ENCODE measurements at places on chromosomes 5 and 9.

GRCh38 chr9:123131258-123131657 is 97.8 kb downstream of the GPR21 start:
- DNase-seq = no peak

GRCh38 chr5:10018201-10019069 is 231.3 kb downstream of the ATPSCKMT start:
- no peak for DNase-seq

- no peak for DNase-seq
Measured at GRCh38 chr5:133713751-133714150, 101.4 kb upstream of the FSTL4 start.

- DNase-seq = no peak
Measured at GRCh38 chr5:56447656-56448055, 214.5 kb upstream of the ANKRD55 start.

DNA sequence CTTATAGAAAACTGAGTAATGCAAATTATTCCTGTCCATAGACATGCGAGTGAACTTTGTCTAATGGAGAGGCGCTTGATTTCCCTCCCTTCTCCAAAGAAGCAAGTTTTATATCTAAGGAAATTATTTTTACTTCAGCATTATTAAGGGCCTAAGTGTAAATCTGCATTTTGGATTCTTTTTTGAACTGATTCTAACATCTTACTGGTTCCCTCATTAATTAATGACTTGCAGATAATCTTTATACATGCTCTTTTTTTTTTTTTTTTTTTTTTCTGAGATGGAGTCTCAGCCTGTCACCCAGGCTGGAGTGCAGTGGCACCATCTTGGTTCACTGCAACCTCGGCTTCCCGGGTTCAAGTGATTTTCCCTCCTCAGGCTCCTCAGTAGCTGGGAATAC is 209.5 kb downstream of the TLE4 start:
- no peak for DNase-seq

DNA sequence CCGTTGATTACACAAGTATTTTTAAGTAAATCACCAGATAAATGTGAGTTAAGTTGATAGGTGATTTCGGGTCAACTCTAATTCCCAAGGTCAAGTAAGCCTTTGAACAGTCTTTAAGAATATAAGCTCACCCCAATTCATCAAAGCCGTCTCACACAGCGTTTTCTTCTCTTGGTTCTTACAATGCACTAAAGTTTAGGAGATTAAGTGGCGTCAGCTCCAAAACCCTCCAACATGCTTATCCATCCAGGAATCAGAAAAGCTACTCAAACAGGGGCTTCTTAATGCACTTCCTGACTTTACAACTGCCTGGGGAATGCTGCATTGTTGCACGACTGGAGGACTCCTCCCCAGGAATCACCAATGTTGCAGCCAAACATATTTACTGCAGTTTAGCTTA is 206.2 kb upstream of the EFNA5 start:
- no peak for DNase-seq

- no peak for DNase-seq
Measured at GRCh38 chr5:116572350-116573278, 2.0 kb downstream of the SEMA6A start.

- DNase-seq = no peak
Measured at GRCh38 chr9:71743217-71743705, 25.1 kb downstream of the CEMIP2 start.

DNA sequence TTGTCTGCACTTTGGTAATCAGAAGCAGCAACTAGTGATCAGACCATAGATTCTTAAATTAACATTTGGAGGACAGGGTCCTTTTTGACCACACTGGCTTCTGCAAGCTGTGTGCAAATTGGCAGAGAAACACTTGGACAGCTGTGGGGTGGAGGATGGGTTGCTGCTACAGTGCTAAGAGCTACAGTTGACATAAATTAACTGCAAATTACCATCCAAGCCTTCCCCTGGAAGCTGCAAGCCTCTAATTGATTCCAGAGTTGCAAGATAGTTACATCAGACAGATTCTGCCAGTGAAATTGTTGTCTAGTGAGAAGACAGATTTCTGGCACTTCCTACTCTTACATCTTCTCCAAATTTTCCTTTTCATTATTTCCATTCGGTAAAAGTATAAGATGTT is 517.7 kb downstream of the DIRAS2 start:
- DNase-seq = no peak

GRCh38 chr5:135445306-135445985 is 1.7 kb downstream of the DCANP1 start:
- DNase-seq = no peak

- DNase-seq = no peak
Measured at GRCh38 chr5:14464096-14464495, 117.5 kb upstream of the OTULINL start.

DNA sequence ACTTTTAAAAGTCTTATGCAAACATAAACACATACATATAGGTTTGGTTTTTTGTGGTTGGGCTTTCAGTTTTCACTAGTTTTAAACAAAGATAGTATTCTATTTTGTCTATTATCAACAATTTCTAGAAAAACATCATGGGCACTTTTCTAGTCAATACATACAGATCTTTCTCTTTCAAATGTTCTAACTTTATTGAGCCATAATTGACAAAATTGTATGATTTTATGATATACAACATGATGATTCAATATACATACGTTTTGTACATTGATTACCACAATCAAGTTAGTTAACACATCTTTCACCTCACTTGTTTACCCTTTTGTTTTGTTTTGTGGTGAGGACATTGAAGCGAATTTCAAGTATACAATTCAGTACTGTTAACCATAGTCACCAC is 265.9 kb downstream of the MCTP1 start:
- no peak for DNase-seq

DNA sequence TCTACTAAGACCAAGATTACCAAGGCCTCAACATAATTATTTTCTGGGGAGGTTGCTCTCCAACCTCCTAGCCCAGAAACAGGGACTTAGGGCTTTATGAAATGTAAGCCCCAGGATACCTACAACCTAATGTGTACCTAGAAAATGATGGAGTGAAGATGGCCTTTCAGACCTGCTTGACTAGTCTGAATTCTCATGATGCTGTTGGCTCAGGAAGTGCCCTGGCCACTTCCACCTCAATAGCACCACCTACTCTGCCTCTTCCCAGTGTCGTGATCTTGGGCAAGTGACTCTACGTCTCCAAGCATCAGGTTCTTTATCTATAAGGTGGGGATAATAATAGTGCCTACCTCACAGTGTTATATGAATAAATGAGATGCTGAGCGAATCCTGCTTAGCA is 57.9 kb upstream of the GARNL3 start:
- DNase-seq = no peak

DNA sequence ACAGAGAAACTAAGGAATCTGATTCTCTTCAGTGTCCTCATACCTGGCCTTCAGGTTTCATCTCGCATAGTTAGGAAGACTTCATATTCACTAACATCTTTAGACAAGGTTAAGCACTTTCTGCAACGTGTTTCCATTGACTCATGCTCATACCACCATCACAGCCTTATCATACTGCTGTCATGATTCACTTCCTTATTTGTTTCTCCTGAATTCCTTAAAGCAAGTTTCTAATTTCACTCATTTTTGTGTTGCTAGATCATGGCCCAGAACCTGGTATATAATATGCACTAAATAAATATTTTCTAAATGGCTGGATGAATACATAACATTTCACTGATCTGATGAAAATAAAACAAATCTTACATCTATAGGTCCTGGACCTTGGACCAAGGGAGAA is 472.9 kb downstream of the PRELID2 start:
- DNase-seq = no peak

GRCh38 chr5:115487756-115488155 is 56.8 kb downstream of the FEM1C start:
- no peak for DNase-seq

DNA sequence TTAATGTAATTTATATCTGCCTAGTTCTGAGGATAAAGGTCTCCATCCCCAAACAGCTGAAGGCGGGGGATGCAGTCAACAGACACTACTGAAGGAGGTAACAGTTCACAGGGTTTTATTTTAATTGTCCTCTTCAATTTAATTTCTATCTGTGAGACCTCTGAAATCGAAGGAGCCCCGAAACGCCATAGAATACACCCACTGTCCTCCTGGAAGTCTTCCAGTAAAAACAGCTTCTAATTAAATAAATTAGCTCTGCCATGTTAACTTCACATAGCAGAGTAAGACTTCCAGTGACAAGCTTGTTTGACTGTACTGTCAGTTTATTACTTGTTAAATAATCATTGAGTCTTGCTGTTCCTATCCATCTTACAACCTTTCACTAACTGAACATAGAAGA is 193.5 kb downstream of the SEC61B start:
- no peak for DNase-seq

GRCh38 chr5:165227515-165227914 is 1722.1 kb downstream of the MAT2B start:
- no peak for DNase-seq

DNA sequence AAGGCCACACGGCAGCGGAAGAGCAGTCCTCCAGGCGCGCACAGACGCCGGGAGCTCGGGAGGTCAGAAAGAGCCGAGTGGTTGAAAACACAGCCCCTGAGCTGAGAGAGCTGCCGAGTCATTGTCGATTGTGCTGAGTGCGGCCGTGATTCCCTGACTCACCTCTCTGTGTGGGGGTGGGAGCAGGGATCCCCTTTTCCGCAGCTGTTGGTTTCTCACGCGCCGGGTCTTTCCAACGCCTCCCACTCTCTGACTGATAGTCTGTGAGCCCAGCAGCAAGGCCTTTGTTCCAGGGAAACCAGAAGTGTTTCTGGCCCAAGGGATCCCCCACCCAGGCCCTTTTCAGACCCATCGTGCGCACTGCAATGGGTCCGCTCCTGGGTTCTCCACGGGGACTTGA is 97.3 kb downstream of the MRPL36 start:
- DNase-seq = no peak

DNA sequence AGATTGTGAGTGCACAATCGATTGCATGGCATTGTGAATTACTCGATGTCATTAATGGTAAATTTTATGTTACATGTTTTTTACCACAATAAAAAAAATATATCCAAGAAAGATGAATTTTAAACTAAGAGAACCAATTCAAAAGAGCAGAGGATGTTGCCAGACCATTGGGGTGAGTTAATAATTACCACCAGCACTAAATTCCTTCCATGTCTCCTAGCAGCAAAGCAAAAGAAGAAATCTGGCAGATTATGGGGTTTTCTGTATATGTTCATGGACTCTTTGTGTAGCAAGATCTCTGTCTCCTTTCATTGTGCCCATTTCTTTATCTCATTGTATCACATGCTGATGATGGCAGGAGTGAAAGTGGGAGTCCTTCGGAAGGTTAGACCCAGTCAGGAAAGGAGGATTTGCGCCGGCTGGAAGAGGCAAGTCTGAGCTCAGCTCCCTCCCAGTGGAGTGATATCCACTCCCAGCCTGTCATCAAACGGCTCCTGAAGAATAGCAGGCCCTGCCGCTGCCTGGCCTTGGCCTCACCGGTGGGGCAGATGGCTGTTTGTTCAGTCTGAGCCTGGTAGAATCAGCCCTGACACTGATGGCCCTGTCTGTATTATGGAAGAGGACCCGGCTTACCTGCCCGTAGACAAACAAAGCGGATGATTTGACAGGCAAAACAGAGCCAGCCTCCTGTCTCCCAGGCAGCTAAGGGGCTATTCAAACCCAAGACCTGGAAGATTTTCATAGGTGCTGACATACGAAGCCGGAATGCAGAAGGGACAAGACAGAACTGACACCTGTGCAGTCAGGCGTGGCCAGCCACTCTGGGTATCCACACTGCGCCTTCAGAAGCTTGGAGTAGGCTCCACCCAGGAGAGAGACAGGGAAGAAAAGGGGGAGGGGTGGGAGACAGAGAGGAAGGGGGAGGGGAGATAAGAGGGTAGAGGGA is 21.9 kb upstream of the FOXE1 start:
- no peak for DNase-seq

- DNase-seq = no peak
Measured at GRCh38 chr5:173029499-173029921, 26.6 kb upstream of the CREBRF start.

DNA sequence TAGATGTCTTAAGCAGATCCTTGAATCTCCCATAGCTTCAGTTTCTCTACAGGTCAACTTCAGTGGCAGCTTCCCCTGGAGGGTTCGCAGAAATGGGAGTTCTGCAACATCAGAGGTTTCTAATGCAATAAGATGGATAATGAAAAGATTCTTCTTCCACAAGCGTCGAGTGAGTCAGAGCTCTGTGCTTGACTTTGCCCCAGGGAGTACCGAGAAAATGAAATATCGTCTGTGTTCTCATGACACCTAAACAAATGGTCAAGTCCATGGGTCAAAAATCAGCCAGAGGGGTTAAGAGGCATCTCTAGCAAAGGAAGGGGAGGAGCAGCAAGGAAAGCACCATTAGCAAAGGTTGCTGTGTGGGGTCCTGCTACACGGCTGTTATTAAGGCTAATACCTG is 3.2 kb upstream of the ADRA1B start:
- no peak for DNase-seq

DNA sequence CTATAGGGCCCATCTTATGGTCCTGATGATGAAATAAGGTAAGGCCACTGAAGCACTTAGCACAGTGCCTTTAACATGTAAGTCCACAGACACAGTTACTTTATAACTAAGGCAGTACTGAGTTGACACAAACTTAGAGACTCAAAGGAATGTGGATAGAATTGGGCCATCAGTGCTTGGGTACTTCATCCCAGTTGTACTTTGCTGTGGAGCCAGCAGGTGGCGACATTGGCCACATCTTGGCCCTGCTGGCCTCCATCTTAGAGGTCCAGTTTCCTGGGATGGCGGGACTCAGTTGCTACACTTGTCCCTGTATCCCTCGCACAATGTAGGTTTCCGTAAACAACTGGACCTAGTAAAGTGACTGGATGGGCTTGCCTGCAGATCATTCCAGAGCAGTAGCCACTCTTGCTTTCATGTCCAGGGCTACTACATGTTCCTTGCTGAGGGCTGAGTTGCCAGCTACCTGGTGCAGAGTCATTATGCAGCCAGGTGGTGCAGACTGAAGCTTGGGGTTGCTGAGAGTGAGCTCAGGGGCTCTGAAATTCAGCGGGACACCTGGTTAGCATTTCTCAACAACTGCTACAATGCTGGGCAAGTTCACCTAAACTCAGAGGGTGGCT is 10.6 kb downstream of the MTAP start:
- DNase-seq = peak; percentile 57

GRCh38 chr9:98678244-98678842 is 30.4 kb downstream of the GABBR2 start:
- DNase-seq = no peak

DNA sequence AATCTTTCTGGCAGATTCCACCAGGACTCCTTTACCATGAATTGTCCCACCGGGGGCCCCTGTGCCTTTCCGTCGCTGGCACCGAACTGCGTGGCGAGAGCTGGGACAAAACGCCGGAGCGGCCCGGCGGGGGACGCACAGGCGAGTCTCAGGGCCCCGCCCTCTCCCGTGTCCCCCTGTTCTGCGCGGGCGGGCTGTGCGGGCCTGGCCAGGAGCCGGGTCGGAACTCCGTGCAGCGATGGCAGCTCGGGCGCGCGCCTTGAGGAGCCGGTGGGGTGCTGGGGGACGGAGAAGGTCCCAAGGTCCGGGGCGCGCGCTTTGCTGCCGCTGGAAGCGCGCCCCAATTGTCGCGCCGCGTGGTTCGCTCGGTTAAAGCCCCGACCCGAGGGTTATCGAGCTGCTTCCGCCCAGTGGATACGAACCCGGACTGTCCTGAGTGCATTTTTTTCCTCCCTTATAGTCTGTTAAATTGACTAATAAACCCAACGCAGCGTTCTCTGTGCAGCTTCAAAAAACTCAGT is 125.3 kb downstream of the TMEM174 start:
- DNase-seq = no peak

Data from central memory CD8-positive, alpha-beta T cell (primary cell).